ENCODE measurements at places on chromosomes 3 and 15.

- DNase-seq: no peak
These were observed 3.1 kb downstream of the MYRIP start for GRCh38 chr3:39812537-39812936.

DNA sequence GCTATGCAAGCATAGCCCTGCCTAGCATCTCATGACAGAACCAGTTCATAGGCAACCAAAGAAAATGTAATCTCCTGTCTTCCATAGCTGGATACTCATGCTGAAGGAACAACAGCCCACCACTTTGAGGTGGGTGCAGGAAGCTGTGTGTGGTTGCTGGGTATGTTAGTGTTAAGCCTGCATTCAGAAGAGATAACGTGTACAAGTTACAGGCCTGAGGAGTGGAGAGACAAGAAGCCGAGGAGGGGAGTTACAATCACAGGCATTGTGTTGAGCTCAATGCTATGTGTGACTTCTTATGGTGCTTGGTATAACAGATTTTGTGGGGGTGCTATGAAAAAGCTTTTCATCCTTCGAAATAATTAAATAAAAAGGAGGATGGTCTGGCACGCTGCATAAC lies 42.8 kb upstream of the SECISBP2L start:
- no peak for DNase-seq

- no peak for DNase-seq
These were observed 17.3 kb downstream of the KPNA1 start for GRCh38 chr3:122497425-122497824.

GRCh38 chr15:20351448-20351971 lies 190.1 kb downstream of the GOLGA6L6 start:
- no peak for DNase-seq

GRCh38 chr3:99862208-99862607 lies 44.5 kb downstream of the CMSS1 start:
- DNase-seq: no peak

- no peak for DNase-seq
These were observed 1334.4 kb upstream of the ALCAM start for GRCh38 chr3:104032283-104032682.

DNA sequence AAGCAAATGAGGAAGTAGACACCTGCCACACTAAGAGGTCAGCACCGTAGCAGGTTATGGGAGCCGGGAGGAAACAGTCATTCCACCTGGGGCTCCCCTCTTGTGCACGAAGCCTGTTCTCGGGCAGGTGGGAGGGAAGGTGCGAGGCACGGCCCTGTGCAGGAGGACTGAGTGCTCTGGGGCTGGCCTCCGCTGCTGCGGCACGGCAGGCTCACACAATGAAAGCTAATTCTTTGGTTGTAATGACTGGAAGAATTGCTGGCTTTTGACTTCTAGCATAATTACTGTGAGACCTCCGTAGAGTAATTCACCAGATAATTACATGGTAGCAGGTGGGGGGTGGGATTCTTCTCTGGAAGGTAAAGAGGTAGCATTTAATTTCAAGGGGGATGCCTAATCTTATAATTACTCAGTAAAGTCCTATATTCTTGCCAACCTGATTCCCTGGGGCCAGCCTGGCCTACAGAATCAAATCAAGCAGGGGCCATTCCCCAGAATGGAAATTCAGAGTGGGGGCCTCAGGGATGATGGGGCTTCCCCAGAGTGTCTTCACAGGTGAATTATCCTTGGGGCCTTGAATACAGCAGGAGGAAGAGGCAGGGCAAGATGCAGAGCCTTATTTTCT lies 129.1 kb downstream of the TPRA1 start:
- DNase-seq: no peak

DNA sequence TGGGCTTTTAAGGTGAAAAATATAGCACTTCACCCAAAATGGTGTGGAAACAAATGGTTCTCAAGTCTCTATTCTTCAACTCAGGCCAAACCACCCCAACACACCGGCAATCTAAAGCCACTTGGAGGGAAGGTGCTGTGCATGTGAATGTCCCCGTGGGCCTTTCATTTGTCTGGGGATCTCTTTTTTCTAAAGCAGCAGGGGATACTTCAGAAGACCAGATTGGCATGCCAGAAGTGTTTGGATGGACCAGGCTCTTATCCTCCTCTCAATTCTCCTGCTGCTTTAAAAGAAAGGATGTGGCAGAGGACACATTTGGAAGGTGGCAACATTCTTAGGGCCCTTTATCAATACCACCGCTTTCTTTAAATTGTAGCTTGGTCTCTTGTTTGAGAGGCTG lies 193.1 kb downstream of the MEIS2 start:
- no peak for DNase-seq

- DNase-seq: no peak
These were observed 187.1 kb upstream of the LPP start for GRCh38 chr3:187966636-187967406.

- no peak for DNase-seq
These were observed 76.8 kb downstream of the TIGIT start for GRCh38 chr3:114370537-114371174.

DNA sequence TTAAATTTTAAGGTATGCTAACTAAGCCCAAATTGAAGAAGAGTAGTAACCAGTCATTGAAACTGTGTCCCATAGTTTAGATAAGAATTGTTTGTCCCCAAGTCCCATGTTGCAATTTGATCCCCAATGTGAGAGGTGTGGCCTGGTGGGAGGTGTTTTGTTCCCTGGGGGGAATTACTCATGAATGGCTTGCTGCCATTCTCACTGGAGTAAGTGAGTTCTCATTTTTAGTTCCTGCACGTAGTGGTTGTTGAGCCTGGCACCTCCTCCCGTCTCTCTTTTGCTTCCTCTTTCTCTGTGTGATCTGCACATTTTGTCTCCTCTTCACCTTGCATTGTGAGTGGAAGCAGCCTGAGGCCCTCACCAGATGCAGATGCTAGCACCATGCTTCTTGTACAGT lies 1271.0 kb downstream of the NSUN3 start:
- no peak for DNase-seq

DNA sequence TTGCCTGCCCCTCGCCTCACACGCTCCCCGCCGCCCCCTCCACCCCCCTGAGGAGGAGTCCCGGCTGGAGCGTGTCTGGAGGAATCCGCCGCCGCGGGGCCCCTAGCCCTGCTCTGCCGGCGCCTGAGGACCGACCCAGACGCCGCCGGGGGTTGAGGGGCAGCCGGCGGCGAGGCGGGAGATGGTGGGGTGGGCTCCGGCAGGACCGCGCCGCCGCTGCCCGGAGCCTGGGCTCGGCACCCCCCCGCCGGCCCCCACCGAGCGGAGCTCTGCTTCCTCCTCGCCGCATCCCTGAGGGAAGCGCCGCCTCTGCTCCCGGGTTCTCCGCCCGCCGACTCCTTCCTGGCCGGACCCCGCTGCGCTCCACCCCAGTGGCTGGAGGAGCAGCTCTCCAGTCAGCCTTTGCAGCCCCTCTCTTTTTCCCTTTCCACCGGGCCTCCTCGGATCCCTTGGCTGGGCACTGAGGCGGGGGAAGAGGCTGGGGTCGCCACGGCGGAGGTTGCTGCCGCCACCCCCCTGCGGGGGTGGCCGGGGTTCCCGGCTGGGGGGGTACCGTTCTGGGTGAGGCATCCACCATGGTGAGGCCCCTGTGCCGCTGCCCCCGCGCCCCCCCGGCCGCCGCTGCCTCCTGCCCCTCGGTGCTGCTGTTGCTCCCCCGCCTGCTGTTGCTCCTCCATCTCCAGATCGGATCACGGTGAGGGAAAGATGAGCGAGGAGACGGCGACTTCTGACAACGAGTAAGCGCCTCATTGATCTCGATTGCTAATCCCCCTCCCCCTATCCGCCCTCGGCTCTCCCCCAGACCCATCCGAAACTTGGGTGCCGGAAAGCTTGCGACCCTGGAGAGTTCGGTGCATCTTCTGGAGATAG lies at the start of gene SPRED1:
TSS of gene SPRED1 (plus strand) at position 356 of the 870 bp plus-strand sequence. CDS start at position 706, 350 bp downstream.
- DNase-seq: peak; percentile 33

GRCh38 chr3:125128861-125129501 lies 73.2 kb upstream of the HEG1 start:
- DNase-seq: no peak

Measured in stimulated activated CD4-positive, alpha-beta T cell treated with anti-CD3 and anti-CD28 coated beads, Interleukin-12 subunit alpha, Interleukin-12 subunit beta, amount 100 ng/mL, for 4 hours (primary cell).